ENCODE measurements at places on chromosomes 5 and 9.

- H3K27ac ChIP-seq = no peak overlapping the region
- DNase-seq = no peak
These were observed 600 bp downstream of the ERCC6L2 start for GRCh38 chr9:95876138-95876444.

GRCh38 chr9:136595245-136596153, 49.7 kb upstream of the NOTCH1 start:
- no peak for DNase-seq
- no peak overlapping the region for H3K27ac ChIP-seq
- H3K27me3 ChIP-seq = peaks cover 13% of the 10 kb centered on the region
- no peaks in the 10 kb centered on the region for H3K36me3 ChIP-seq
- no peak overlapping the region for H3K4me3 ChIP-seq

GRCh38 chr5:87499478-87500410, 87.0 kb upstream of the CCNH start:
- H3K27ac ChIP-seq = no peak overlapping the region
- H3K27me3 ChIP-seq = peaks cover 8% of the 10 kb centered on the region
- no peaks in the 10 kb centered on the region for H3K36me3 ChIP-seq

DNA sequence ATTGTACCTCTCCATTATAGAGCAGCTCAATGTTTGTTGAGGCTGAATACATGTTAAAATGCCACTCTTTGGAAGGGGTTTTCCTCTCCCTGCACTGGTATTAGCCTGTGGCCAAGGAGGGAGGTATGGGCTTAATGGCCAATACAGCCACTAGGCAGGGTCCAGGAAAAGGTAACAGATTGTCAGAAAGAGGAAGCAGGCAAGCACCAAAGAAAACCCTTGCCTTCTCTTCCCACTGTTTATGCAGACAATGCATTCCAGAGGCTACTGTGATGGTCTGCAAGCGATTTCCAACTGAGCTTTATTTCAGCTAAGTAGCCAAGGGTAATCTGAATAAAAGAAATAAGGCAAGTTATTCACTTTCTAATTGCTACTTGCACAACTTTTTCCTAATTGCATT, 95.3 kb upstream of the SLC27A6 start:
- no peak for DNase-seq
- no peak overlapping the region for H3K27ac ChIP-seq
- H3K27me3 ChIP-seq = no peaks in the 10 kb centered on the region
- no peaks in the 10 kb centered on the region for H3K36me3 ChIP-seq

GRCh38 chr5:37962389-37962788, 122.5 kb upstream of the GDNF start:
- no peaks in the 10 kb centered on the region for H3K4me1 ChIP-seq
- H3K27me3 ChIP-seq = no peaks in the 10 kb centered on the region
- H3K27ac ChIP-seq = no peak overlapping the region
- DNase-seq = no peak

- no peaks in the 10 kb centered on the region for H3K36me3 ChIP-seq
- no peaks in the 10 kb centered on the region for H3K4me1 ChIP-seq
These were observed 19.7 kb upstream of the CCNH start for GRCh38 chr5:87432460-87432859.

All from memory B cell (primary cell).